Stimulated activated CD4-positive, alpha-beta T cell treated with anti-CD3 and anti-CD28 coated beads, TNF-alpha, amount 100 ng/mL, for 24 hours (primary cell): ENCODE measurements at places on chromosomes 1 and 21.

- no peak for DNase-seq
Observed at GRCh38 chr1:183970516-183971300, 66.8 kb downstream of the COLGALT2 start.

- DNase-seq: no peak
Observed at GRCh38 chr1:241816008-241816407, 32.0 kb upstream of the EXO1 start.

DNA sequence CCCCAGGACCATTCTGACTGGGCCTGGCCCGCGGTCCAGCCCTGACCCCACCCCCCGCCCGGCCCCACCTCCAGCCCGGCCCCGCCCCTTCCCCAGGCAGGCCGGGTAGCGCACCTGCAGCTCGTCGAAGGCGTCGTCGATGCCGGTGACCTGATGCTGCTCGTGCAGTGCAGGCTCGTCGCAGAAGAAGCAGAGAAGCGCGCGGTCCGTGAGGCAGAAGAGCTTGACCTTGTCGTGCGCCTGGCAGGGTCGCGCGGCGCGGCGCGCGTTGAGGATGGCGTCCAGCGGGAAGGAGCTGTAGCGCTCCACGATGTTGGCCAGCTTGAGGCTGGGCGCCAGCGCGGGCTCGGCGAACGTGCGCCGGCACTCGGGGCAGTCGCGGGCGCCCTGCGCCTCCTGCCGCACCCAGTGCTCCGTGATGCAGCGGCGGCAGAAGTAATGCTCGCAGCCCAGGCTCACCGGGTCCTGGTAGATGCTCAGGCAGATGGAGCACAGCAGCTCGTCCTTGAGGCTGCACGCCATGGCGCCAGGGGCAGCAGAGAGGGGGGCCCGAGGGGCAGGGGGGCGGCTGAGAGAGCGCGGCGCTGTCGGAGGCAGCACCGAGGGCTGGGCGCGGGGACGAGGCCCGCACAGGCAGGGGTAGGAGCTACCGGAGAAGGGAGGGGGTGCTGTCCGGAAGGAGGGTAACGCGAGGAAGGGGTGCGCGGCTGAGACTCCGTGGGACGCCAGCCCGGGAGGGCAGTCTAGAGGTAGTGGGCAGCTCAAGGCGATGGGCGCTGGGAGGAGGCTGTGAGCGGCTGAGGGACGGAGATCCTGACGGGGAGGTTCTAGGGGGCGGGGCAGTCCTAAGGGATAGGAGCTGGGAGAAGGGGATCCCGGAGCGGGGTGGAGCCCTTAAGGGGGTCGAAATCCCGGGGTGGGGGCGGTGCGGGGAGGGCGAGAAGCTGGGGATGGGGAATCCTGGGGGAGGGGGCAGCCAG lies 642 bp downstream of the TRIM62 start:
- no peak for DNase-seq

DNA sequence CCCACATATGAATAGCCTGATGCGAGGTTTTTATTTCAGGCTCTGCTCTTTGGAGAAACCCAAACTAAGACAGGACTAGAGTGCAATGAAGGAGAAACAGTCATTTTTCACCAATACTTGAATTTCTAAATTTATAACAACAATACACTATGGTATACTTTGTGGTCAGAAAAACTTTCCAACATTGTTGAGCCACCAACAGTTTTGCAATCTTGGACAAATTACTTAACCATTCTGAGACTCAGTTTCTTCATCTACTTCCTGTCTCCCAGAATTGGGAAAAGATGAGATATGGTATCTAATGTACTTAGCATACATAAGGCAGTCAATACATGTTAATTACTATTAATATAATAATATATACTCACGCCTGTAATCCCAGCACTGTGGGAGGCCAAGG lies 519.8 kb upstream of the PLXNA2 start:
- no peak for DNase-seq

DNA sequence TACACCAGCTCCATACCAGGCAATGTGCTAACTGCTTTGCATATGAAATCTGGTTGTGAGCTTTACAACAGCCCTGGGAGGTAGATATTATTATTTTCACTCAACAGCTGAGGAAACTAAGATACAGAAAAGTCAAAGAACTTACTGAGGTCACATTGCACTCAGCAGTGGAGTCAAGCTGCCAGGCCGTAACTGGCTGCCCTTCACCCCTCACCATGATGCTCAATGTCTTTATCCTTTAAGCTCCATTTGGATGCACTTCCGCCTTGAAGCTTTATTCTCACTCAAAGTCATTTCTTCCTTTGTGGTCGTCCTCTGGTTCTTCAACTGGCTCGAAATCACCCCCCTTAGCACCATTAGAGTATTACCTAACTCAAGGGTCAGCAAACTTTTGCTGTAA lies 81.7 kb upstream of the RALGPS2 start:
- no peak for DNase-seq

DNA sequence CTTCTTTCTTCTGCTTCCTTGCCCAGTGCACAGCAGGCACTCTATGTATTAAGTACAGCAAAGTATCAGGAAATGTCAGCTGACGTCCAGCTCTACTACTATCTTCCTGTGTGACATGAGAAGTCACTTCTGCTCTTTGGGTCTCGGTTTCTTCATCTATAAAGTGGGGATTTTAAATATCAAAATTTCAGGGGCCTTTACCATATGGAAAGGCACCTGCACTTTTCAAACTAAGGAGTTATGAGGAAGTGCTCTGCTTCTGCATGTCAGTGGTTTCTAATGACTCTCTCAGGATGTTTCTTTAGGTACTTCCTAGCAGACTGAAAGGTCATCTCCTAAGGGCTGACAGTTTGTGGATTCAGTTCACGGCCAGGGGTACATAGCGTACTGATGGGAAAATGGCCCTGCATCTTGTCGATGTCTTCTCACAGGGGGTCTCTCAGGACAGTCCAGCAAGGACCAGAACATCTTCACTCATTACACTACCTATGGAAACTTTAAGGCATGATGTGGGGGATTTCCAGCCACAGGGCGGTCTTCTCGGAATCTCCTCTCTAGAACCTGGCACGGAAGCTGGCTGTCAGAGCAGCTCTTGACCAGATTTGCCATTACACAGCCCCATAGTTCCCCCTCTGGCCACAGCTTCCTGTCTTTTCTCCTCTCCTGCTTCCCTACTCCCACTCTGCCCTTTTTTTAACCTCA lies 42.0 kb upstream of the MTF1 start:
- no peak for DNase-seq

DNA sequence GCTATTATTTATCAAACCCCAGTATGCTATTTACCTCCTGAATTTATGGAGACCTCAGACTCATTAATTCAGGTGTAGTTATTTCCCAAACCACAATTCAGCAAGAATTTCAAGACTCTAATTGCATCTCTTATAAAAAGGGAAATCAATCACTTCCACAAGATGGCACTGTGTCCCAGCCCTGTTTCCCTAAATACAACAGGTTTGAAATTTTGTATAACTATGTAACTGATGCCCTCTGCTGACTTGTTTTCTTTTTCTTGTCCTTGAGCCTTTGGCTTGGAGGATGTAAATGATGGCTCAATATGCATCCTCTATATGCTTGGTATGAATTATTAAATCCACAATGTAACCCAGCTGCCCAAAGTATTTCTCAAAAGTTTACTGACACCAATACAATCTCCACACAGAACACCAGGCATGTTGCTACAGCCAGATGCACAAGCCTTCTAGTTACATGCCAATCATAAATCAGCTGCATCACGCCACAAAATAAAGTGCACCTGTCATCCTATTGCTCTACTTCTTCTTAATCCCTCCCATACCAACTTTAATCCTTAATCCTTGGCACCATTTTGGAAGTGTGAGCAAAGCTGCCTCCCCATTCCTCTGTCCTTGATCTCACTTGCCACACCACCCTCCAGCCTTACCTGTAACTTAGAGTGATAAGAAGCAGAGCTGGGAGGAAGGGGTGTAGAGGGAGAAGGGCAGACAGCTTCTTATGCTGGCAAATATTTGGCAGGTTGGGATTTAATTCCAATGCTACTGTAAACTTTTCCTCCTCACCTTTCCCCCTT lies 9.0 kb downstream of the C1orf105 start:
- no peak for DNase-seq

- no peak for DNase-seq
Observed at GRCh38 chr1:200866521-200866920, 6.3 kb upstream of the GPR25 start.

DNA sequence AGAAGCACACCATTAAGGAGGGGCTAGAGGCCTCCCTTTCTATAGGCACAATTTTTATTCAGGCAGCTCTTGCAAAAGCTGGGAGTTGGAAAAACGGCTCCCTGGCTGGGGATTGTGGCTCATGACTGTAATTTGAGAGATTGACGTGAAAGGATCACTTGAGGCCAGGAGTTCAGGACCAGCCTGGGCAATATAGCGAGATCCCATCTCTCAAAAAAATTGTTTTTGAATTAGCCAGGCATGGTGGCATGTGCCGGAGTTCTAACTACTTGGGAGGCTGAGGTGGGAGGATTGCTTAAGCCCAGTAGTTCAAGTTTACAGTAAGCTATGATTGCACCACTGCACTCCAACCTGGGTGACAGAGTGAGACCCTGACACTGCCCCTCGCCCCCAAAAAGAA lies 23.9 kb upstream of the NRDC start:
- DNase-seq: no peak

DNA sequence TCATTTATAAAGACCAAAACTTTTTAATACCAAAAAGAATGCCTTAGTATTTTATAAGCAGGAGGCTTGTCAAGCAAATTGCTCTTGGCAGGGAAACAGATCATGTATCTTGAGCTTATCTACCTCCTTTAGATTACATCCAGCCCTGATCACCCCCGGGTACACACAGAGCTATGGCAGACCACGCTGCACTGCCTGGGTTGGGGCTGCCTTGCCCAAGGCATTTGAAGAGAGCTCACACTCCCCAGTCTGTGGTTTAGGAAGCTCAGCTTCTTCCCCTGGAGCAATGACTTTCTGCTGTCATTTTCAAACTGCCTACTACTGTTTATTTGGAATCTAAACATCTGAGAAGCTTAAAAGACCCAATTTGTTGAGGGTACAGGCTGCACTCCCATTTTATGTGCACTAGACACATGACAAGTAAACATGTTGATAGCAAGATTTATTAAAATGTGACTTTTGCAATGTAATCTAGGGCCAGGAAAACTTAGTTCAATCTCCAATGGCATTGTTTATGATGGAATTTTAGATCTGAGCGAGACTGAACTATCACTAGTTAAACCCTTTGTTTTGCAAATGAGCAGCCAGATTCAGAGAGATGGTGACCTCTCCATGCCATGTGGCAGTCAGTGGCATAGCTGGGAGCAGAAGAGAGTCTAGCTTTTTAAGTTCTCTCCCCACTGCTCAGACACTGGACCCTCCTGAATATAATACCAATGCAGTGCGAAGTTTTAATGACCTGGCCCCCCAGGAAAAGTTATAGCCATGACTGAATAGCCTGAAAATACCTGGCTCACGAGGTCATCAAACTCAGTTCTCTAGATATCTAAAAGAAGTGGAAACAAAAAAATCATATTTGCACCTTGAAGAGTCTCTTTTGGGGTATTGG lies 214.9 kb downstream of the HLX start:
- DNase-seq: no peak

GRCh38 chr1:94154989-94155388 lies 34.0 kb upstream of the ABCA4 start:
- DNase-seq: no peak

DNA sequence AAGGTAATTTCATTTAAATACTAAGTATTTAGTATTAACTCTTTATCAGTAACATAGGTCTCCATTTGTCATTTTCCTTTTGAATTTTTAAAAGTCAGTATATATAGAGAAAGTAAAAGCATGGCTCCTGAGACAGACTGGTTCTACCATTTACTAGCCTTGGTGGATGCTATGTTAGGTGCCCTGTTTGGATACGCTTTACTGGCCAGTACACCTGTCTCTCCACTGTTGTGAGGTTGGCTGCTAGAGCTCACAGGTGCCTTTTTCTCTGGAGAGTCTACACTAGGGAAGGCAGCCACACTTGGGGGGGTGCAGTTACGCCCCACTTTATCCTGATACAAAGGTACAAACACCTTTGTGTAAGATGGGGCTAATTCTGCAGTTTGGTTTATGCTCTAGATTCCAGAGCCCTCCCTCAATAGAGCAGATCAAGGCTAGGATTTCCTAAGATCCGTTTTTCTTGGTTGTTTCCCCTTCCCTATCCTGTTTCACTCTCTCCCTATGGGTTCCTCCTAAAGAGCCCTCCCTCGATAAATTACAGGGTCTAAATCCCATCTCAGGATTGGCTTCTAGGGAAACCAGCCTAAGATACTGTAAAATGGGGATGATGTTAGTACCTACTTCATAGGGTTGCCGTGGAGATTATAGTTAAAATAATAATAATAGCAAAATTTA lies 5.6 kb upstream of the GPSM2 start:
- no peak for DNase-seq

DNA sequence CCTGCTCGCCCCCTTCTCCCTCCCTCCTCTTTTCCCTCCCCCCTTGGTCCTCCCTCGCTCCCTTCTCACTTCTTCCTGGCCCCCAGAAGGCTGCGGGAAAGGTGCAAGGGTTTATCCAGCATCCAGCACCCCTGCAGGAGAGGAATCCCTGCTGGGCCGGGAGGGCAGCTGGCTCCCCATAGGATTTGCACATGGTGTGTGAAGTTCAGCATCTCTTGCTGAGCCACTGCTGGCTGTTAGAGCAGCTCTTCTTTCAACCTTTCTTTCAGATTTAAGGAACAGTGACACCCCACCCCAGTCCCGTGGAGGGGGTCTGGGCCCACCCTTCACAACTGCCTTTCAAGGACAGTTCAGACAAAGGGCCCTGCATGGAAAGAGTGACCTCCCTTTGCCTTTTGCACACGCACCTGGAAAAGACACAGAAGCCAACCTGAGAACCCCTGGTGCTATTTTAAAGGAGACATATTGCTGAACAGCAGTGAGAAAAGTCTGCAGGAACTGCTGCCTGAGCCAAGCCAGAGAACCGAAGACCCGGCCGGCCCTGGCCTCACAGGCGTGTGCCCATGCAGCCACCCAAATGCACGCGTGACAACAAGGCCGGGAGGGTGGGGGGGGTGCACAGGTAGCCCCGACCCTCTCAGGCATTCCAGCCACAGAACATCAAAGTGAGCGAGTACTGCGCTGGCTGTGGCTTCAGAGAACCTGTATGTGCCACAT lies 66.6 kb downstream of the SLC37A1 start:
- DNase-seq: no peak

GRCh38 chr1:164261691-164262240 lies 297.2 kb upstream of the PBX1 start:
- DNase-seq: no peak
